ENCODE measurements at places on chromosomes 4 and X.

GRCh38 chr4:169017971-169018370, 7.9 kb upstream of the CBR4 start:
- no peak for DNase-seq

GRCh38 chr4:164700471-164700870, 53.5 kb upstream of the SMIM31 start:
- no peak for DNase-seq

GRCh38 chr4:187656959-187657358, 338.6 kb upstream of the ZFP42 start:
- DNase-seq: peak; percentile 23

DNA sequence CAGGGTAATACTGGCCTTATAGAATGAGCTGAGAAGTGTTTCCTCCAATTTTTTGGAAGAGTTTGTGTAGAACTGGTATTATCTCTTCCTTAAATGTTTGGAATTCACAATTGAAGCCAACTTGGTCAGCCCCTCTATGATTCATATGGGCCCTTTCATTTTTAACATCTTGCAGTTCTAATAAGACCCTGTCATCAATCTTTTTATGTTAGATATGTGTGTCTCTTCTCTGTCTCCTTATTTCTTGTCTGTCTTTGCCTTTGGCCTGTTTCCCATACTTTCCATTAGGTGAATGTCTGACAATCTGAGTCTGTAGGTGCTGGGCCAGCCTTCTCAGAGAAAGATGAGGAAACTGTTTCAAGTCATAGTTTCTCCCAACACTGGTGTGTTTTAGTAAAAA, 88.7 kb downstream of the SLC16A2 start:
- no peak for DNase-seq

DNA sequence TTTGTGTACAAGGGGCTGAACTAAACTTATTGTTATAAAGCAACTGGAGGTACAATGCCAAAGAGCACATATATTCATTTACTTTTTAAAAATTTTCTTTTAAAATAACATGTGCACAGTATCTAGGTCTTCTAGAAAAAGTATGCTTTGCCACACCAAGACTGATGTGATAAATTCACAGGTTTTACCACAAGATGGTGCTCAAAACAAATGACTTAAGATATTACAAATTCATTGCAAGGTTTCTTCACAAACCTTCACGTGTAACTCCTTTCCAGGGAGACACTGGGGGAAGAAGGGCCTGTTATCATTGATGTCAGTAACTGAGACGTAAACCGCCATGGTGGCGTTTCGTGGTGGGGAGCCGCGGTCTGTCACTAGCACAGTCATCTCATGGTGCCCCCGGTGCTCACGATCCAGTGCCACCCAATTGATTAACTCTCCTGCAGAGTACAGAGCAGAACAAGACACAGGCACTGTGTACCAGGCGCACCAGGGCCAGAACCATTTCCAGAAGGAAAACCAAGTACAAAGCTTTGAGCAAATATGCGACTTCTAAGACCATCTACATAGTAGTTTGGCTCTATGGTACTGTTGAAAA, 162.2 kb downstream of the DCHS2 start:
- DNase-seq: peak; percentile 36

- peak; percentile 84 for DNase-seq
These were observed 41.3 kb upstream of the STAG2 start for GRCh38 chrX:123920105-123920785.

- DNase-seq: no peak
These were observed 36.9 kb downstream of the ZNF141 start for GRCh38 chr4:374298-375160.

- peak; percentile 73 for DNase-seq
These were observed 77.5 kb upstream of the ELOVL6 start for GRCh38 chr4:110275871-110276270.

- no peak for DNase-seq
These were observed 26.1 kb downstream of the ACOX3 start for GRCh38 chr4:8414377-8414776.

GRCh38 chr4:80093563-80093962, 20.5 kb upstream of the ANTXR2 start:
- DNase-seq: no peak

DNA sequence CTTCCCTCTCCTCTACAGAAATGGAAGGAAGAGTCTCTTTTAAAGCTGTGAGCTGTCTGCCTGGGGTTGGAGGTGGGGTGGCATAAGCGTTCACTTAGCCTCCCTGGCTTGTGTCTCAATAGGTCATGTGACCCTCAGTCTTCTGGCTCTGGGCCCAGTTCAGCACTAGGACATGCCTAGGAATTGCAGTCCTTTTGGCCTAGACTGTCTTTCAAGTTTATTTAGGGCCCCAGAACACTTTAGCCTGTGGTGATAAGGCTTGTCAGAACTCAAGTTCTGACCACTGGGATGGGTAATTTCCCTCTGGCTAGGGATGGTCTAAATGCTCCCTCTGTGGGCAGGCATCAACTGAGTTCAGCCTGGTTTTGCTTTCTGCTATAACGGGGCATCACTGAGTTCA, 34.3 kb upstream of the ARMCX4 start:
- DNase-seq: no peak

DNA sequence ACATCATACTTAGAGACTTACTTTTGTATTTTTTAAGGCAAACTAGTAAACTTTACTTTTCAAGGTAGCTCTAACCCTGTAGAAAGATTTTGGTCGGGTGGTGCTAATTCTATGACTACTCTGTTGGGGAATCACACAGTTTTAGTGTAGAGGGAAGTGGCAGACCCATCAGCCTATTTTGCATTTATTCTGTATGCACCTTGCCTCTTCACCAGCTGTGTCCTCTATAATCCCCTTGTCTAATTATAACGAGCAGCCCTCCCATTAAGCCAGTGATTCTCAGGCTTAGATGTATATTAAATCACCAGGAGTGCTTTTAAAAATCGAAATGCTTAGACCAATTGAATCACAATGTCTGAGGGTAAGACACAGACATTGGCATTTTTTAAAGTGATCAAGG, 78.1 kb downstream of the GALNT7 start:
- DNase-seq: no peak

DNA sequence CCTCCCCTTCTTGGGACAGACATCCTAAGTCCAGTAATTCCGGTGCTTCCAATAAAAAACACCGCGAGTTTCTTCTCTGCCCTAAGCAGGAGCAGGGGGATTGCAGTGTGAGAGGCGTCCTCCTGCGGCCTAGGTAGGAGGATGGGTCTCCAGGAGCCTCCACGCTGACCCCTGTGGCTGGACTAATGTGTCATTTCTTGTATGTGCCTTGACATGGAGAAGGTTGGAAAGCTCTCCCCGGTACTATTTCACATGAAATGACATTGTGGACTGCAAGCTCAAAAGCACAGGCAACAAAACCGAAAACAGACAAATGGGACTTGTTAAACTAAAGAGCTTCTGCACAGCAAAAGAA, 66.6 kb upstream of the ENPP6 start:
- DNase-seq: no peak

DNA sequence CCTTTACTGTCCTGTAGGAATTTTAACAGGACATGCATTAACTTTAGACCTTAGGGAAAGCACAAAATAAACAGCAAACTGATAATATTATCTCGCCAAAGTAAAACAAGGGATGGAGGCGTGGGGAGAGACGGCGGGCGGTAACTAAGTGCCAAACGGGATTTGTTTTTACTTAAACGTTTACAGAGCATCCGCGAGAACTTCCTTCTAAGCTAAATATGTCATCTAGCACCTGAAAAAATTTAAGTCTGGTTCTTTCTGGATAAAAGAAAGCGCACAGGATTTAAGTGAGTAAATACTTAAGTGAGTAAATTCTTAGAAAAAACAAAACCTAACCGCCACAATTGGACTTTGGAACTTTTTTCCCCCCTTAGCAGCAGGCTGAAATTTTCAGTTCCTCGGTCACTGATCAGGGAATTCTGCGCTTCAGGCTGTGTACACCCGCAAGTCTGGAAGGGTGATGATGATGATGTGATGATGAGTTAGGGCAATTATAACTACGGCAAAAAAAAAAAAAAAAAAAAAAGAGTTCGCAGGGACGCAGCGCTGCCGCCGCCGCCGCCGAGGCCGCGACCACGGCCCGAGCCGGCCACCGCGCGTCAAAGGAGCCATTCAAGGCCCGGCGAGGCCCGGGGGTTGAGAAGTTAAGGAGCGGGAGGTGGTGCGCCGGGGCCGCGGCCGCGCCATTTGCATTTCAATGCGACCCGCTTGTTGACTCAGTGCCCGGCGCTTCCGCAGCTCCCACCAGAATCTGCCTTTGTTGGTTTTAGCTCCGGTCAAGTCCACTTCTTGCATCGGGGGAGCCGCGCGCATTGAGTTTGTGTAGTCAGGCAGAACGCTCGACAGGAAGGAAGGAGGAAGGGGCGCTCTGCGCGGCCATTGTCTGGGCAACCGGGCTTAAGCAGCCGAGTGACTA, 108.8 kb downstream of the SPRY1 start:
- DNase-seq: peak; percentile 51

GRCh38 chr4:126955292-126956183, 677.2 kb upstream of the INTU start:
- DNase-seq: peak; percentile 74

DNA sequence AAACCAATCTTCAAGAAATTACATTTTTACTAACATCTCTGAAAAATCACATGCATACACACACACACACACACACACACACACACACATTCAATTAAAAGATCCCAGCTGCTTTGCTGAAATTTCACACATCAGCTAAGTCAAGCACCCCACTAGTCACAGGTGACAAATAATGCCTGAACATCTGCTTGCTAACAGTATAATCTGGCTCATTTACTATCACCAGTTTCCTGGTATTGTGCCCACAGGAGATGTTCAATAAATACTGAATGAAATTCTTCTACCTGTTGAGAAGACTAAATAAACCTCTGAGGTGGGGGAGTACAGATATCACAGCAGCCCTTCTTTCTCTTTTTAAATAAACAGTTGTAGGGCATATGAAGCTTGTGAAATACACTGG, 994.0 kb downstream of the ARAP2 start:
- no peak for DNase-seq

DNA sequence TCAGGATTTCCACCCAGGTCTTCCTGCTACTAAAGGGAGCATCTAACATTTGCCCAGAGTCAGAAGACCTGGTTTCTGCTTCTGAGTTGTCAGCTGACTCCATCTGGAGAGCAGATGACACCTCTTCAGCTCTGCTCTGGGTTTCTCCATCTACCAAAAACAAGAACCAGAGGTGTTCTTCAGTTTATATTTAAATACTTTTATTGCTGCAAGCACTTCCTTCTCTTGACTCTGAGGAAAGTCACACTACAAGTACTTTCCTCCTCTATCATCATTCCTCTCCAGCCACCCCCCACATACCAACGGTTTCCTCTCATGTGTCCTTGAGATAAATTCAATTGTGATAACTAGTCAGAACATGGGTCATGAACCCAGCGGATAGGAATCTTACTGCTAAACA, 88.4 kb downstream of the PPP3CA start:
- DNase-seq: peak; percentile 14

- DNase-seq: peak; percentile 64
These were observed 2.6 kb downstream of the SLC25A31 start for GRCh38 chr4:127732623-127733328.

DNA sequence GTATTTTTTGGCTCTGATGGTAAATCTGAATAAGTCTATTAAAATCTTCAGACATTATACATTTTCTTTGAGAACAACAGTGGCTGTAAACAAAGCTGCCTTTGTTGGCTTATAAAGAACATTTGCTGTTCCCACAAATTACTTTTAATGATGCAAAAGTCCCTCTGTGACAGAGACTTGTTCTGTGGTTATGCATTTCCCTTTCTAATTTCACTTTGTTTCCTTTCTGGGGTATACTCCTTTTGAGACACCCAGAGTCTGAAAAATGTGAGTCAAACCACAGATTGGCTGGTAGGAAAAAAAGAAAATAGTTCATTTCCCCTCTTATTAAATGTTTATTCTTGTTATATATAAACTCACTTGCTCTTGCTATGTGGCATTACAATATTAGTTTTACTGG, 402.4 kb downstream of the PACRGL start:
- DNase-seq: no peak

GRCh38 chr4:22707390-22707789, 14.7 kb downstream of the GBA3 start:
- DNase-seq: no peak

GRCh38 chr4:56438766-56439165, 2.7 kb downstream of the PAICS start:
- DNase-seq: peak; percentile 64

GRCh38 chr4:159269116-159269515, 166.2 kb downstream of the RAPGEF2 start:
- DNase-seq: no peak

DNA sequence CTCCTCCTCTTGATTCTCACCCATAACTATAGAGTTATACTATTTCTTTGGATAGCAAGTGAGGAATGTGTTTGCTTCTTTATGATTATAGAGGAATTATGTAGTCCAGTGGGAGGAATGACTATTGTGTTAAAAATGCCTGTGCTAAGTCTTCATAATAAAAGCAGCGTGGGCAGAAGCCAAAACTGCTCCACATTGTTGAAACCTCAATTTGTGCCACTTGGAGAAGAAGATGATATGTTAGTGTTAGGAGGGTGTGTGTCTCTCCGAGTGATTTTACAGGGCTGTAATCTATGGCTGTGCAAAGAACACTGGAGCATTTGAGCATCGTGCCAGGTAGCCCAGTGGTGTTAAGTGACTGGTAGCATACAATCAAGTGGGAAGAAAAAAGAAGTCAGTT, 74.3 kb downstream of the FRAS1 start:
- DNase-seq: peak; percentile 83

DNA sequence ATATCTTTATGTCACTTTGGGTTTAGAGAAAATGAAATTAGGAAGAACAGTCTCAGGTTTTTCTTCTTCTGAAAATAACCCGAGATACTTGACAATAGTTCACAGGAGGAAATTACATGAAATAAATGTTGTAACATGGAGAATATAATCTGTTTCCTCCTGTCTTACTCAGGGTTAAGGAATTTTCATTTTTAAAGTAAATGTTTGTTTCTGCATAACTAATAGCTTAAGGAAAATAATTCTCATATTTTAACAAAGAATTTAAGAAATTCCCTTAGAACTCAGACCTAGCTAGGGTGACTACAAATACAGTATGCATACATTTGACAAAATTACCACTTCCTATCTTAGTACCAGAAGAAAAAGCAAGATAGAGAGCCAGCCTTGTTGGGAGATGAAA, 17.2 kb upstream of the SPRY1 start:
- peak; percentile 33 for DNase-seq

DNA sequence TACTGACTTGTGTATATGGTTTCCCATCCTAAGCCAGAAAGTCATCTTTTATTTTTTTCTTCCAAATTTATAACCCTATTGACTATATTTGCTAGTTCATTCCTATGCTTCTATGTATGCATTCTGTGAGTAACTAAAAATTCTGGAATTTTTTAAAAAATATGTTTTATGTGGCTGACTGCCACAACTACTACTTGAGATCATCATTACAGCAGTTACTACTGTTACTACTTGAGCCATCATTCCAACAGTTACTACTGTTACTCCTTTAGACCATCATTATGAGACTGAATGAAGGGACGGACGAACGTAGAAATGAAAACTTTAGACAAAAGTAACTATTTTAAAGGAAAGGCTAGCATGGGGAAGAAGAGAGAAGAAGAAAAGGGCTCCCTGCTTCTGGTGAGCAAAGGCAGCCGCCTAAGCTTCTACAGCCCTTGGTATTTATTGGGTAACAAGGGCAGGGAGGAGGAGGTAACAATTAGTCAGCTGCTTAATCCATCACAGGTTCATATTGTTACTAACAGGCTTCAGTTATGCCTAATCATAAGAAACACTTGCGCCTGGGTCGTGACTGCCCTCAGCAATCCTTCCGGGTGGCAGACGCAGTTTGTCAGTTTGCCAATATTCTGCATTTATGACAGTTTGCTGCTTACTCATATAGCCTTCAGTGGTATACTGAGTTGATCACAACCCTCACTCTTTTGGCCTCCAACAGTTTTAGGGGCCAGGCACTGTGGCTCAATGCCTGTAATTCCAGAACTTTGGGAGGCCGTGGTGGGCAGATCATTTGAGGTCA, 80.4 kb downstream of the PDLIM5 start:
- DNase-seq: peak; percentile 85

Data from fibroblast of skin of scalp (primary cell).